ENCODE measurements at places on chromosomes 5 and 9.

DNA sequence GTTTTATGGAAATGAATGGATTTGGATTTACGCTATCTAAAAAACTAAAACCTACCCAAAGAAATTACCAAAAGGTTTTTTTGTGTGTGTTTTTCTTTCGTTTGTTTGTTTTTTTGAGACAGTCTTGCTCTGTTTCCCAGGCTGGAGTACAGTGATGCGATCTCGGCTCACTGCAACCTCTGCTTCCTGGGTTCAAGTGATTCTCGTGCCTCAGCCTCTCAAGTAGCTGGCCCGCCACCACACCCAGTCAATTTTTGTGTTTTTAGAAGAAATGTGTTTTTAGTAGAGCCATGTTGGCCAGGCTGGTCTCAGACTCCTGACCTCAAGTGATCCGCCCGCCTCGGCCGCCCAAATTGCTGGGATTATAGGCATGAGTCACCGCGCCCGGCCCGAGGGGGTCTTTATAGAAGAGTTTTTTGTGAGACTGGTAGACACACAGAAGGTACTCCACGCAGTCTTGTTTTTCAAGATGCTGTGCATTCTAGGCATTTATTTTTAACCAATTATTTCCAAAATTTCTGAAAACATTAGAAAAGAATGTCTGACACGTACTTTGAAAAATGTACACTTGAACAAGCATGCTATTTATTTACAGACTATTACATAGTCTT lies 75.7 kb downstream of the NR6A1 start:
- no peak for DNase-seq

- no peak for DNase-seq
These were observed 9.2 kb downstream of the PTPN3 start for GRCh38 chr9:109488791-109489492.

DNA sequence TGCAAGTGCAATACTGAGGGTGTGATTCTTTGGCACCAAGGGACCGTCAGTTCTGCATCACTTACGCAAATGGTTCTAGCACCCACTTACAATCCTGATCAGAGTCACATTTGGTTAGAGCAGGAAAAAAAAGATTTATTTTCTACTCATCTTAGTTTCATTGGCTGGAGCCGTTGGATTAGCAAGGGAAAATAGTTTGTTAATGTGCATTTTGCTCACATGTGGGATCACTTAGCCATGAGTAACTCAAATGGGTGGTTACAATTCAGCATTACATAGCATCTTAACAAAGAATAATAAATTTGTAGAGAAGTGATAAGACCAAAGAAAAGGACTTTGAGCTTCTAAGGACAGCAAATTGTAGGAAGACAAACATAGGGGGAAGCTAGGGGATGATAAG lies 216.9 kb downstream of the AUH start:
- no peak for DNase-seq

DNA sequence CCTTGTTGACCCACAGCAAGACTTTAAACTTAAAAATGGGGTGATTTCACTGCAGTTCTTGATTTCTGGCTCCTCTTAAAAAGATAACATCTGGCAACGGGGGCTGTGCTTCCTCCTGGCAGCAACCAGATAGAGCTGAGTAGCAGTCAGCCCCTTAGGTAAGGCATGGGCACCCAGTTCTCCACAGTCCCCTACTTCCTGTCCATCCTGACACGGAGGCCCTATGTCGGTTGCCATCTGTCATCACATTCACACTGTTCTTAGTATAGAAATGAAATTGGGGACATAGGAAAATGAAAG lies 11.7 kb downstream of the CD74 start:
- DNase-seq, result no peak

DNA sequence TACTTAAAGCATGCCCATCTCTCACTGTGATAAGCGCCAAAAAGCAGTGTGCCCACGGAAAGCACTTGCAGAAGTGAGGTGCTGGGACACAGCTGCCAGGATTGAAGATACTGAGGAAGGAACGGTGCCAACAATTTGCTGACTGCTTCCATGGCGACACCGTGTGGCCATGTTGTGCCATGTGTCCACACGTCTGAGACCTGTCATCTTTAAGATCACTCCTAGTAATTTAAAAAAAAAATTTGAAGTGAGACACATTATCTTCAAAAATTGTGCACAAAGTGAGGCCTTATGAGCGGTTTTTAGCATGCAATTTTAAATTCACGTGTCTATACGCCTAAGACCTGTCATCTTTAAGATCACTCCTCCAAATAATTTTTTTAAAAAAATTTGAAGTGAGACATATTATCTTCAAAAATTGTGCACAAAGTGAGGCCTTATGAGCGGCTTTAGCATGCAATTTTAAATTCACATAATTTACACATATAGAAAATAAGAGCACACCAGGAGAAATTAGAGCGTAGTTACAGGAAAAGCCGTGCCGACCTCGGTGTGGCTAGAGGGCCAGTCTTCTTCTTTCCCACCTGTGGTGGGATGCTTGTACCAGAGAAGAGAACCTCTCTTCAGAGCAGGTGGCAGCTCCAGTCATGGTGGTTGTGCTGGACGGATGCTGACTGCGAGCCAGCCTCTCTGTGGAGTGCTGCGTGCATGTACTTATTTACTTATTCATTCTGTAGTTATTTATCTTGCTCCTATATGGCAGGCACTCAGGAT lies 21.4 kb upstream of the FLT4 start:
- DNase-seq, result peak; percentile 21

GRCh38 chr5:131260895-131261294 lies 3.0 kb upstream of the CDC42SE2 start:
- no peak for DNase-seq

- no peak for DNase-seq
These were observed 139.2 kb upstream of the PALM2AKAP2 start for GRCh38 chr9:109640580-109641371.

GRCh38 chr9:129140397-129141065 lies 29.3 kb downstream of the PTPA start:
- no peak for DNase-seq

DNA sequence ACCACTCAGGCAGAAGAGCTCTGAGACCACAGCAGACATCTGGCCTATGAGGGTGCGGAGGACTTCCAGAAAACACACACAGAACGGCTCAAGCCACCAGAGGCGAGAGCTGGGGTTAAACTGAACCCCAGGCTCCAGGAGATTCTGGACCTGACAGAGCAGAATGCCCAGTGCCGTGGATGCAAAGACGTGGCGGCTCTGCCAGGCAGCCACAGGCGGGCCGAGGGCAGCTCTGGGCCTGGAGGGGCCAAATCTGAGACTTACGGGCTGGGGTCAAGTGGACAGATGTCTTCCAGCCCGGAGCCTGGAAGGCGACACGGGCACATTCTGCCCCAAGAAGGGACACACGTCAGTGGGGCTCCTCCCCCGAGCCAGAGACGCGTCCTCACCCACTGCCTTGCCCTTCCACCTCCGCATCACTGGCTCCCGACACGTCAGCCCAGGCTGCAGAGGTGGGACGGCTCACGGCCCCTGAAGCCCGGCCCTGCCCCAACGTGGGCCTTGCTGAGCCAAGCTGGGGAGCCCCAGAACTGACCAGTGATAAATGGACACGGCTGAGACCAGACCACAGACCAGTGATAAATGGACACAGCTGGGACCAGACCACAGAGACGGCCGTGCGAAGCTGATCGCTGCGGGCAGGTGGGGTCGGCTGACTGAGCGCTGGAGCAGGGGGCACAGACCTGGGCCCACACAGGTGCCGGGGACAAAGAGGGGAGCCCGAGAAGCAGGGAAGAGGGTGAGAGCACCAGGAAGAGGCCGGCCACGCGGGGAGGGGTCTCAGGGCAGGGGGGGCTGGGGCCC lies 40.9 kb upstream of the NSMF start:
- DNase-seq, result no peak

DNA sequence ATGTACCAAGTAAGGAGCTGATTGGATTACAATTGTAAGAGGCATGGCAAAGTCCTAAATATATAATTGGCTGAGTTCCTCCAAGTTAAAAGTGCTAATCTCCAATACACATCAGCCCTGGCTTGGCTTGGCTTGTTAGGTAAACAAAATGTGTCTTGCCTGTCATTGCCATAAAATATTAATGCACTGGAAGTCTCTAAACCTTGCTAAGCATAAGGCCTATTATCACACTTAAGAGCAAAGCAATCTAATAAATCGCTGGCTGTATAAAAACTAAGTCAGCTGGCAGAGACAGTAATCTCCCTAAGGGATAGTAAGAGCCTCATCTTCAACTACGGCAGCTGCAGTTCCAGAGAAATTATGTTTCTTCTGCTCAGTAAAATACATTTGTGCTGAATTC lies 418.6 kb upstream of the GRAMD2B start:
- DNase-seq, result no peak

GRCh38 chr5:154238776-154239481 lies 48.4 kb downstream of the GALNT10 start:
- no peak for DNase-seq

DNA sequence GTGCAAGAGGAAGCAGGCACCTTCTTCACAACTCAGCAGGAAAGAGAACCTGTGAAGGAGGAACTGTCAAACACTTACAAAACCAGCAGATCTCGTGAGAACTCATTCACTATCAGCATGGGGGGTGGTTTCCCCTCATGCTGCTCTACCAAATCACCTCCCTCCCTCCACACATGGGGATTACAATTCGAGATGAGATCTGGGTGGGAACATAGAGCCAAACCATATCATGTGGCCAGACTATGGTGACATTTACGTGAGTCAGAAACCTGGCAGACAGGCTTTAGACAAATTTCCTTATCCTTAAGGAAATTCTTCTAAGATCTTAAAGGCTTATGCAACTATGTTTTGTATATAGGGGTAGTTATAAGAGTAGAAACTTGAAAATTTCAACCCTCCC lies 8.7 kb upstream of the AOPEP start:
- no peak for DNase-seq

DNA sequence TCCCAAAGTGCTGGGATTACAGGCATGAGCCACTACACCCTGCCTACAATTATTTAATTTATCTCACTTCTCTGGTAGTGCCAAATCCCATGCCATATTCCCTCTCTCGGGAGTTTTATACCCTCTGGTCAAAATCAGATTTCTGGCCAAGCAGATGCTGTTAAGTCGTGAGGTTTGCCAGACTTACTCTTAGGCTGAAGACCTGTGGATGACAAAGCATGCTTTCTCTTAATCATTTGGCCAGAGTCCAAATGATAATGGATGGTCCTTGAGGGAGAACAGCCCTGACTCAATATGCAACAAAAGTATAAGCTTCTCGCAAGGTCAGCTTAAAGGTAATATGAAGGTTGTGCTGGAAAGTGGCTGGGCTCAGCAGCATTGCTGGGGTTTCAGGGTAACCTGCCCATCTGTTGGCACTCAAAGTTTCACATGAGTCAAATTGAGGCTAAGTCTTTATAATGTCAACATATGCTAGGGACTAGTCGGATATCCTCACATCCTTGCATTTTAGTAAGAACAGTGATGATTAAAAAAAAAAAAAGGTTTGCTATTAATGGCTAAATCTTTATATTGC lies 280.1 kb downstream of the KIF4B start:
- no peak for DNase-seq

DNA sequence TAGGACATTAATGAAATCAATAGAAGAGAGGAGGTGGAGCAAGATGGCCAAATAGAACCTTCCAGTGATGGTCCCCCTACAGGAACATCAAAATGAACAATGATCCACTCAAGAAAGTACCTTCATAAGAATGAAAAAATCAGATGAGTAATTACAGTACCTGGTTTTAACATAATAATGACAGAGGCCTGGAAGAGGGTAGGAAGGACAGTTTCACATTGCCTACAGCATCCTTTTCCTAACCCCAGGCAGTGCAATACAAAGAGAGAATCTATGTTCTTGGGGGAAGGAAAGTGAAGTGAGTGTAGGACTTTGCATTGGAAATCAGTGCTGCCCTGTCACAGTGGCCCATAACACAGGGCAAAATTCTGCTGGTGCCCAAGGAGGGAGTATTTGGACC lies 81.2 kb upstream of the SPTLC1 start:
- no peak for DNase-seq

- DNase-seq, result no peak
These were observed 153.8 kb downstream of the CDH12 start for GRCh38 chr5:22699319-22699718.

DNA sequence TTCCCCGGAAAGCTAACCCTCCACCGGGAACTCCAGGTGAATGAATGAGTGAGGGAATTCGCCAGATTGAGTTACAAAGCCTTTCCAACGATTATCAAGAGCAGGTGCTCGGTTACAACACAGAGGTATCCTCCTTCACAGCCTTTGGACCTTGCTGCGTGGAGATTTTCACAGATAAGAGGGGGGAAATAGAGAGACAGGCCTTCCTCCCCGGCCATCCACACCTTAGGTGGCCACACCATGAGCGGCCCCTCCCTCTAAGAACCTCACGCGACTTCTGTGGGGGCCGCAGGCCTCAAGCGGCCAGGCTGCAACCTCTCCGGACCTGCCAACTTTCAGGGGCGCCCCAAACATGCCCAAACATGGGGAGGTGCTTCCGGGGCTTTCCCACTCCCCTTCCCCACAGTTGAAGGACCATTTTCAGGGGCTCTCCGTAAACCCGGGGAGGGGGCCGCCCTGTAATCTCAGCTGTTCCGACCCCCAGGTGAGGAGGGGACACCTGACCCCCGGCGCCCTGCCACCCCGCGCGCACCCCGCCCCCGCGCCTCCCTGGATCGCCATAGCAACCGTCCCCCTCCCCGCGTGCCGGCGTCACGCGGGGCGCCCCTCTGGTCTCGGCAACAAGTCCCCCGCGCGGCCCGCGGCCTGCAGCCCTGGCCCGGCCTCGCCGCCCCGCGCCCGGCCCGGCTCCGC lies 603 bp downstream of the DENND1A start:
- DNase-seq, result no peak

GRCh38 chr5:10251405-10251804 lies 1.3 kb downstream of the CCT5 start:
- DNase-seq, result no peak

- DNase-seq, result no peak
These were observed 46.8 kb upstream of the STXBP1 start for GRCh38 chr9:127565231-127565630.

DNA sequence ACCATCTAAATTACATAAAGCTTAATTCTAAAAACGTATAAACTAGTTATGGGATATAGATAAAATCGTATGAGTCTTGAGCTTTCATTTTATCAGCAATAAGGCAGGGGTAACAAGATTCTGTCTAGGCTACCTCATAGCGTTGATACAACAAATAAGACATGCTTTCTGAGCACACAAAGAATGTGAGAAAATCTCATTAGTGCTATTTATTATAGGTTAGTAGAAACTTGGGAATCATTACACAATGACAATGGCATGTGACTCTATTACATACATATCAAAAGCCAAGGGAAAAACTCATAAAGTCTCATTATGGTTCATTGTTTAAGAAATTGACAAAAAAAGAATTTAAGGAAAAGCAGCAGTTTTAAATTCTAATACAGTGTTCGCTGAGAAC lies 448.6 kb downstream of the PLK2 start:
- DNase-seq, result no peak

DNA sequence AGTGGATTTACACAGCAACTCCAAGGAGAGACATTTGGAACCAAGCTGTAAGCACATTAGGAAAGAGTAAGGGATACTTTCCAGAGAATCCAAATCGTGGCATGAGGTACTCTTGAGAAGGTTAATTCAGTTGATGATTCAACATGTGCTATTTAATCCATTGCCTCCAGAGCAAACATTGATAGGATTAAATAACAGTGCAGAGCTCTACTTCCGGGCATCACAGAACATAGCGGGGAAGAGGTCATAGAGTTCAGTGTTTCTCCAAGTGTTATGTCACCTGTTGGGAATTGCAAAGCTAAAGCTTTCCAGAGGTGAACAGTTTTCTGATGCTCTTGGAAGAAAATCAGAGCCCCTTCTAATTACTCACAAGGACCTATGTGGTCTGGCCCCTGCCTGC lies 127.5 kb downstream of the PPP2R2B start:
- DNase-seq, result no peak

GRCh38 chr5:133201310-133201709 lies 149.5 kb downstream of the HSPA4 start:
- DNase-seq, result no peak

GRCh38 chr5:140202078-140202477 lies 27.1 kb downstream of the CYSTM1 start:
- DNase-seq, result no peak

Data from stimulated activated CD4-positive, alpha-beta T cell treated with anti-CD3 and anti-CD28 coated beads, Interleukin-1b, Interleukin-23, amount 100 ng/mL, for 24 hours (primary cell).